NCI-H2107 (cell line): ENCODE measurements at places on chromosomes 6 and 20.

DNA sequence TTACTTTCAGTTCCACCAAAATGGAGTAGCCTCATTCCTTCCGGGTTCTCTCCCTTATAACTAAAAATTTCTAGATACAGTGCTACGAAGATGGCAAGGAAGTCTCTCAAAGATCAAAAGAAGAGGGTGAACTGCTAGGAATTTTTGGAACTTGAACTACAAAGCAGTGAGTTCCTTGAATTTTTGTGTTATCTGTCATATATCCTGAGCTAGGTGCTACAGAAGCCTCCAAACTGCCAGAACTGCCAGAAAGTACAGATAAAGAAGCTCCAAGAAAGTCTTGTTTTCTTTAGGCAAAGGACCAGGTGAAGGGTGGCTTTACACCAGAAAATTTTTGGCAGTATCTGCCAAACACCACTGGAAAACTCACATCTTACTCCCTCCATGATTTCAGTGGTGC is 218.8 kb upstream of the FLRT3 start:
- no peak for DNase-seq

- no peak for DNase-seq
Observed at GRCh38 chr6:167979436-167980139, 17.9 kb upstream of the KIF25 start.

DNA sequence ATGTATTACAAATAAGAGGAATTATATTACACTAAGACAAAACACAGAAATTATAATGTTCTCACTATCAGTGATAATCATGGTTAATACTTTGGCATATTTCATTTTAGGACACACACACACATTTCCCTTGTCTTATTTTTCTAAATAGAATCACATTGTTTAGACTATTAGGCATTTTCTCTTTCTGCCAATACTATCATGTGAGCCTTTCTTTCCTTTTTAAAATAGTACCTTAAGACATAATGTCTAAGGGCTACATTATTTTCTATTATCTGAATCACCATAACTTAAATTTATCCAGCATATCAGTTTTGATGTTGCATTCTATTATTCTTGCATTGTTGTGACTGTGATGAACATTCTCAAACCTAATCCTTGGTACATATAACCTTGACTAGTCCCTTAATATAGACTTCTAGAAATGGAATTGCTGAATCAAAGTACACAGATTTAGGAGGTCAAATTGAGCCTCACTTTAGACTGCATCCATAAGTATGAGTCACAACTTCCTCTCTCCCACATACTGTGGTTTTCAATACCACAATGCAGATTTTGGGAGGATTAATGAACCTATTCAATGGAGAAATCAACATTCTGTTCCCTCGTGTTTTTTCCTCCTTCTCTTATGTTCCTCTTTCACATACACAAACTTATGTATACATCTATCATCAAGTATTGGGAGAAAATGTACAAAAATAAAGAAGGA is 212.6 kb downstream of the MOXD1 start:
- no peak for DNase-seq

DNA sequence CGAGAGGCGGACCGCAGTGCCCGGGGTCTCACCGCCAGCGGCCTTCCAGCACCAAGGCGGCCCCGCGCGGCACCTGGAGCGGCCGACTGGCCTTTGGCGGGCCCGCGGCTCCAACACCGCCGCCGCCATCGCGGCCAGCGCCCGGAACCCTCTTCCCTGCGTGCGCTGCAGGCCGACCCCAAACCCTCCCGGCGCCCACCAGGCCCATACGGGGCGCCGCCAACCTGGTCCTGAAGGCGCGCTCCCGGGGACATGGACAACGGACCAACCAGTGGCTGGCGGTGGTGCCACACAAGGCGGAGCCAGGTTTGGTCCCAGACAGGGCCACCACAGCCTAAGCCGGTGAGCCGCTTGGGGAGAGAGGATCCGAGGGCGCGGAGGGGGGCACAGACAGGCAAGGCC is 1514.8 kb upstream of the DEFB115 start:
- no peak for DNase-seq

GRCh38 chr6:72246926-72247325 is 360.6 kb downstream of the RIMS1 start:
- DNase-seq, result no peak

GRCh38 chr20:42134265-42135098 is 516.3 kb upstream of the CHD6 start:
- DNase-seq, result no peak

DNA sequence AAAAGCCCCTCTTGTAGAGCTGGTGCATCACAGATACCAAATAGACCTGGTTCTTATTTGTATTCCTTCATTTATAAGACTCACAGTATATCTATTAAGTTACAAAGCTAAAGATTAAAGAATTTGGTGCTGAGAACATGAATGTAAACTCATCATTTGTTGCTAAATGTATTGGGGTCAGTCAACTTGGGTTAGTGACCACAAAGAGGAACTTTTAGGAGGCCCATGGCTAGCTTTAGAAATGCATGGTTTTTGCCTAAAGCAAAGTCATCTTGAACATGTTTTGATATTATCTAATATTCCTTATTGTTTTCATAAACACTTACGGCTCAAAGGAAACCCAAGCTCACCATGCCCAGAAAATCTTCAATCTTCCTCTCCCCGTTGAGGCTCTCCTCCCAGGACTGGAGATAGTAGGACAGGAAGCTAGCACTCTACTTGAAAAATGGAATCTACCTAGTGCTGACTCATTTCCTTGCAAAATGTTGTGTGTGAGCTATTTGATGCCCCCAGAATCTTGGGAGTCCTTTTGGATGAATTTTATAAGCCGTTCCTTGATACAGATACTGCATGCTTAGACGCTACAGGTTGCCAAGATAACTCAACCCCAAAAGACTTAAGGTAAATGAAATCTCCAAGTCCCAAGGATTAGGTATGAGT is 121.4 kb downstream of the BMP2 start:
- no peak for DNase-seq

- no peak for DNase-seq
Observed at GRCh38 chr20:57573242-57573641, 12.3 kb downstream of the PCK1 start.

DNA sequence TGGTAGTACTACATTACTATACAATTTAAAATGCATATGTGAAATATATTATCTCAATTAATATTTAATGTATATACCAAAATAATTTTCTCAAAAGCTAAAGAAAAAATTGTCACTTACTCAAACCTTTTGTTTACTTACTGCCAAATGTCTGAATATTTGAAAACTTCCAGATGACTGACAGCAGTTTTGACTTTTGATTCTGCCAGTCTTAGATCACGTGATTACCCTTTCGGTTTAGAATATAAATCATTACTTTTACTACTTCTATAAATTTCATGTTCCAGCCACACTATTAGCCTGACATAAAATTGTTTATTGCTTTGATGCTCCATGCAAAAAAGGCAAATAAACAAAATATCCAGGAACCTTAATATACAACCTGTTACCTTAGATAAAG is 680.7 kb upstream of the ID4 start:
- DNase-seq, result no peak

DNA sequence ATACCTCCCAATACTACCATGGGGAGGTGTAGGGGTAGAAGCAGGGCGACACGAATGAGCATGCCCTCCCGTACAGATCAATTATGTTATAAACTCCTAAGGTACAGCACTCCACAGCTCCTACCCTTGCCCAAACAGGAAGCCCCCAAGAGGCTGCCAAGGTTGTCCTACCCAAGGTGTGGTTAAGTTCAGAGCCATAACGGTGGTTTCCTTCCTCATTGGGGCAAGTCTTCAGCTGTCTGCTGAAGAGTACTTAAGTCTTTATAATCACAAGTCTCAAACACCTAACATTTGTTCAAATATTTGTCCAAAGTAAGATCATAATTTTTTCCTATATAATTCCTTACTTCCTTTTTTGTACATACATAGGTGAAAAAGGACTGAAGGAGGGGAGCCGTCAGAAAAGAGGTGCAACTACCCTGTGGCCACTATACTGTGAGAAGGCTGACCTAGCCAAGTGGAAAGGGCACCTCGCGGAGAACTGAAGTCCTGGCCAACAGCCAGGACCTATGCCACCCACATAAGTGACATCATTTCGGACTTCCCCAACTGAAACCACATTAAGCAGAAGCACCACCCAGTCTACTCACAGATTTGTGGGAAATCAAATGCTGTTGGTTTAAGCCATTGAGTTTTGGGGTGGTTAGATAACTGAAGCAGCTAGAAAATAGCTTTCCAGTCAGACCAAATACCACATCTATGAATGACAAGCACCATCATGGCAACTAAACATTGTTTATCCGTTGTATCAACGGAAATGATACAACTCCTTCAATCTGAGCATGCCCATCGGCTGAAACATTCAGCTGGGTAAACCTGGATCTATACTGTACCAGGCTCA is 2.9 kb upstream of the RAB22A start:
- DNase-seq, result no peak

DNA sequence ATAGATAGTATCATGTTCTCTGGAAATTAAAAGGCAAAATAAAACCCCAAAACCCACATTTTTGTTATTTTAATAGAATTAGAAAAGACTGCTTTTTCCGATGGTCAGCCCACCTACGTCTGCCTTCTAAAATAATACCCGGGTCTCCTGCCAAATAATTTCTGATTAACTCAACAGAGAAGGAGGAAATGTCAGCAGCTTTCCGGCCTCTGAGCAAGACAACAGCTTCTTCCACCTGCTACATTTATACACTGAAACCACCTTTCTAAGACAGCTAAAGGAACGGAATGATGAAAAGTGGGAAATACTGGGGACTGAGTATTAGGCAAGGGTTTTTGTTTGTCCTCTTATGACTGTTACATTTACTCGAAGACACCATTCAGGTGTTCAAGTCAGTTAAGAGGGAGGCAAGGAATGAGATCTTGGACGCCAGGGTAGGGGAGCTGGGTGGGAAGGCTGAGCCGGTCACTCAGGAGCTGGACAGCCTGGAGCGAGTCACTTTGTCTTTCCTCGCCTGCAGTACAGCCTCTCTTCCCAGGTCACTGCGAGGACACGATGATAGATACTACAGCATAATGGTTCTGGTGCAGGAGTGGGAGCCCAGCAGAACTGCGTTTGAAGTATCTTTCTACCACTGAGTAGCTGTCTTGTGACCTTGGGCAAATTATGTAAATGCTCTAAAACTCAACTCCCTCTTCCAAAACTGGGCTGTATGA is 96.3 kb upstream of the QKI start:
- DNase-seq, result no peak

DNA sequence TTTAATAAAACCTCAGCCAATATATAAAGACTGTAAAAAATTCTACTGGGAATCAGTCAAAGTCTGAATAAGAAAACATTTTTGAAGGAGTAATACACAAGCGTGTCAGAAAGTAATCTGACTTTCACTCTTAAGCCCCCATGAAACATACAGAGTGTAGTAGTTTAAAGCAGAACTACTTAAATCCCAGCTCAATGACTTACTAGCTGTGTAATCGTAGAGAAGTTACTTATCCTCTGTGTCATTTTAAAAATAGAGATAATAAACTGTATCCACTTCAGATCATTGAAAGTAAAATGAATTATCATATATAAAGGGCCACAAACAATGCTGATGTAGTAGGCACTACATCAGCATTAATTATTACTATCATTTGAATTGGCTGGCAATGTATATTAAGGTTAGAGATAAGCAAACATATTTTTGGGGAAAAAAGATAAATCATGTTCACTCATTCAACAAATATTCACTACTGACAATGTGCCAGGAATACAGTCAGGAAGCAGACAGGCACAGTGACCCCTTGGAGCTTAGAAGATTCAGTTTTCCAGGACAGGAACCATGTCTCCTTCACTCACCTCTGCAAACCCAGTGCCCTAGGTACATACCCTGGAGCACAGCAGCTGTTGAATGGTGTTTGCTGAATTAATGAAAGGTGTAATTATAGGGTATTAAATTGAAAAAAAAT is 14.4 kb downstream of the REPS1 start:
- no peak for DNase-seq

GRCh38 chr20:63552481-63553249 is 1.3 kb upstream of the FNDC11 start:
- DNase-seq, result no peak

DNA sequence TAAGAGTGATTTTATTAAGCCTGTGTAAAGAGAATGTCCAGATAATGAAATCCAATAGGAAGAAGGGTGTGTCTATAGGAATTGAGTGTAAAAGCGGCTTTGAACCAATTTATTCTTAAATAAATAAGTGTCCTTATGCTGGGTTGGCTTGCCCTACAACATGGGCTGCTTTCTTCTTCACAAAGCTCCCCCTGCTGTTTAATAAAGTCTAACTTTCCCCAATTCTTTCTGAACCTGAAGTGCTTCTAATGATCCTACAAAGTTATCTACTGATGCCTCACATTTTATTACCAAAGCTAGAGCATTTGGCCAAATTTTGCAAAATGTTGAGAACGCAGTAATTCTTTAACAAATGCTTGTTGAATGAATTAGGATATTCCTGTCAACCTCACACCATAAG is 36.3 kb upstream of the SIRT5 start:
- no peak for DNase-seq

GRCh38 chr6:85192186-85192585 is 257.7 kb upstream of the NT5E start:
- DNase-seq, result no peak

DNA sequence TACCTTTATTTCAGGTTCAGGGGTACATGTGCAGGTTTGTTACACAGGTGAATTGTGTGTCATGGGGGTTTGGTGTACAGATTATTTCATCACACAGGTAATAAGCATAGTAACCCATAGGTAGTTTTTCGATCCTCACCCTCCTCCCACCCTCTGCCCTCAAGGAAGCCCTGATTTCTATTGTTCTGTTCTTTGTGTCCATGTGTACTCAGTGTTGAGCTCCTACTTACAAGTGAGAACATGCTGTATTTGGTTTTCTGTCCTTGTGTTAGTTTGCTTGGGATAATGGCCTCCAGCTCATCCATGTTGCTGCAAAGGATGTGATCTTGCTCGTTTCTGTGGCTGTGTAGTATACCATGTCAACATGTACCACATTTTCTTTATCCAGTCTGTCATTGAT is 66.0 kb downstream of the STK4 start:
- DNase-seq, result no peak

GRCh38 chr20:11249683-11250082 is 575.9 kb upstream of the JAG1 start:
- no peak for DNase-seq

DNA sequence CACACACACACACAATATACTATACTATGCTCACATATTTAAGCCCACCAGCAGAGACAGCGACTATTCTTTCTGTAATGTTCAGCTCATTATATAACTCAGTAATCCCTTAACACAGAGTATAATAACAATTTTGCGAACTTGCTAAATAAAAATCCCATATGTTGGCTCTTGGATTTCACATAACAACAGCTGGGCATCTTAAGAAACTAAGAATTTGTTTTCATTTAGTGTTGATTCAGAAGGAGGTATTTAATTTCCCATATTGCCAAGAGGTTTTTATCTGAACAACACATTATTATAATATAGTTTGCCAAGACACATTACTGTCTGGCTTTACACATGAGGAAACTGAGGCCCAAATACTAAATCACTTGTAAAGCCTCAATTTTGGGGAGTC is 7.4 kb downstream of the ECT2L start:
- no peak for DNase-seq
